ENCODE measurements at places on chromosomes 16 and 17. TPM values are rescaled to one million over a fixed set of nuclear protein-coding genes. Genes with fewer than 3 reads are reported as not detected.

The LRRC45 gene
- 7.8 TPM for total RNA-seq

The MAPK8IP3 gene
- total RNA-seq: 28.7 TPM

The IGF2BP1 gene
- 4.7 TPM for total RNA-seq

The CLEC18A gene
- under 0.01 TPM for total RNA-seq

The NEK8 gene
- total RNA-seq: 0.52 TPM

The SHMT1 gene
- 13.0 TPM for total RNA-seq

The SLC52A1 gene
- total RNA-seq: not detected

The IGFALS gene
- total RNA-seq: not detected

The C17orf78 gene
- total RNA-seq: not detected

The SBK1 gene
- 1.0 TPM for total RNA-seq

The GH1 gene
- total RNA-seq: not detected

The CDH5 gene
- 42.8 TPM for total RNA-seq

The DRC7 gene
- total RNA-seq: not detected

The TP53TG3C gene
- not detected for total RNA-seq
